A549 treated with Hydrocortisone at 1 μM for 4 hours (cell line): ENCODE measurements at places on chromosomes 2 and 18. TPM values are rescaled to one million over a fixed set of nuclear protein-coding genes. Genes with fewer than 3 reads are reported as not detected.

SLC35F6 gene
- total RNA-seq: 35.0 to 38.6 TPM (median 37.5 TPM) in 5 replicates

CDH19 gene
- total RNA-seq: 0.38 to 1.3 TPM (median 0.83 TPM) in 5 replicates

GKN1 gene
- 0.37 to 0.94 TPM (median 0.48 TPM) in 5 replicates for total RNA-seq

CCDC85A gene
- total RNA-seq: 0.29 to 0.33 TPM (median 0.32 TPM) in 5 replicates

FBXO15 gene
- 0.67 to 1.1 TPM (median 0.92 TPM) in 5 replicates for total RNA-seq

TMSB10 gene
- total RNA-seq: 9,637 to 10,481 TPM (median 10,011 TPM) in 5 replicates

TRABD2A gene
- total RNA-seq: 9.9 to 14.2 TPM (median 12.8 TPM) in 5 replicates

FSIP2 gene
- 0.02 TPM in 1 of 5 replicates, not detected in the others for total RNA-seq

CHRNG gene
- not detected in 5 replicates for total RNA-seq

AGAP1 gene
- 18.3 to 24.5 TPM (median 21.1 TPM) in 5 replicates for total RNA-seq

GRP gene
- not detected in 5 replicates for total RNA-seq

IMPACT gene
- 10.6 to 15.4 TPM (median 13.1 TPM) in 5 replicates for total RNA-seq

VWC2L gene
- not detected in 5 replicates for total RNA-seq

DSG4 gene
- total RNA-seq: not detected in 5 replicates

TPO gene
- 0.07 to 0.17 TPM (median 0.10 TPM) in 5 replicates for total RNA-seq

CHST9 gene
- total RNA-seq: not detected in 5 replicates

ARHGEF33 gene
- 0.02 to 0.05 TPM (median 0.02 TPM) in 4 of 5 replicates, not detected in the other for total RNA-seq

PAIP2B gene
- total RNA-seq: 0.22 to 0.31 TPM (median 0.27 TPM) in 5 replicates

RSAD2 gene
- 0.15 to 0.32 TPM (median 0.25 TPM) in 5 replicates for total RNA-seq

NXPH2 gene
- not detected in 5 replicates for total RNA-seq

SS18 gene
- 45.8 to 60.5 TPM (median 49.0 TPM) in 5 replicates for total RNA-seq

ZNF892 gene
- 0.23 to 0.91 TPM (median 0.60 TPM) in 5 replicates for total RNA-seq

SIX3 gene
- total RNA-seq: 1.9 to 2.9 TPM (median 2.8 TPM) in 5 replicates
